ENCODE measurements at places on chromosomes 1 and 21.

GRCh38 chr1:224509907-224510306 lies 75.3 kb upstream of the WDR26 start:
- DNase-seq: no peak

DNA sequence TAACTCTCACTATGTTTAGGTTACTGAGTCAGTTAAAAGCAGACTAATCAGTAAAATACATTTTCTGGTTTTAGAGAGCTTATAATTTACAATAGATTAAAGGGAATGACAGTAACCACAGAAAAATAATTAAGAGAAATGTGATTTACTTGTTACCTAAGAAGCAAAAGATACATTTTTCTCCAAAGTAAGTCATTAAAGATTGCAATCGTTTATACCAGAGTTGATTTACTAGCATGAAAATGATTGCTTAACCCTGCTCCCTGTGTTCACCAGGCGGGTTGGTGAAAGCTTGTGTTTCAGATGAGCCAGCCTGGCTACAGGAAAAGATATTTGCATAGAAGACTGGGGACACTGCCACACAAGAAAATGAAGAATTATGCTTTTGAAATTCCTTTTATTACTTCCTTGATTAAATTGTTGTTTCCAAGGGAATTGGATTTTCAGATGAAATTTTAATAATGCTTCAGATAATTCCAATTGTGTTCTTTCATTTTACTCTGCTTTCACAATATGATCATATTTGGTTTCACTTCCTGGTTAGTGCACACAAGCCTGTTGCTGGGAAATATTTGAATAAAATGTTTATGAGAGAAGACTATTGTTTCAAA lies 27.9 kb downstream of the LRRC8B start:
- DNase-seq: no peak

- no peak for DNase-seq
Measured at GRCh38 chr1:21622466-21623315, 46.5 kb downstream of the RAP1GAP start.

DNA sequence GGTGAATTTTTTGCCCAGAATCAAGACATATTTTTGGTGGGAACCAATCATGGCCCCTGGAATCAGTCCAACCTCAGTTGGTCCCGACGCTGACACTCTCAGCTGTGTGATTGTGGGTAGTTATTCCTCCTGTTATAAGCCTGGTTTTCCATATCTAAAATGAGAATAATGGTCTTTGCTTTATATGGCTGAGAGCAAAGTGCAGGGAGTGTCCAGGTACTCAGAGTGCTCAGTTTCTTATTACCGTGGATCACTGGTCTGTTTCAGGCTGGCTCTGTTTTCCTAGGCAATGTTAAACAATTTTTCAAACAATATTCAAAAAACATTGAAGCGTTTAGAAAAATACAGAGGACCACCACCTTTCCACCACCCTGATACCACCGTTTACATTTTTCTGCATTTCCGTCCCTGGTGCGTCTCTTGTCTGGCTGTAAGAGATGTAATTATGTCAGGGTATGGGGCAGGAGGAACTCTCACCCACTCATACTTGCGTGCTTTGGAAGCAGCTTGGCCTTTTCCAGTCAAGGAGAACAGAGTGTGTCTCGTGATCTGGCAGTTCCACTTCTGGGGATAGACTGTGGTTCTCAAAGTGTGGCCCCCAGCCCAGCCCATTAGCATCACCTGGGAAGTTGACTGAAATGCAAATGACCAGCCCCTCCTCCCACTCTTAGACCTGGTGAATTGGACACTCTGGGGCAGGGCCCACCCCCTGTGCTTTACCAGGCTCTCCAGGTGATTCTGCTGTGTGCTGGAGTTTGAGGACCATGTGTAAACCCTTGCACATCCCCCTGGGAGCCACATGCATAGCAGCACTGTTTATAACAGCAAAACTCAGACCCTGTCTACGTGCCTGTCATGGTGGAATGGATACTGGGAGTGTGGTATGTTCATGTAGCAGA lies 6.8 kb downstream of the MX1 start:
- DNase-seq: no peak

- DNase-seq: no peak
Measured at GRCh38 chr1:202018468-202019234, 8.3 kb downstream of the ELF3 start.

DNA sequence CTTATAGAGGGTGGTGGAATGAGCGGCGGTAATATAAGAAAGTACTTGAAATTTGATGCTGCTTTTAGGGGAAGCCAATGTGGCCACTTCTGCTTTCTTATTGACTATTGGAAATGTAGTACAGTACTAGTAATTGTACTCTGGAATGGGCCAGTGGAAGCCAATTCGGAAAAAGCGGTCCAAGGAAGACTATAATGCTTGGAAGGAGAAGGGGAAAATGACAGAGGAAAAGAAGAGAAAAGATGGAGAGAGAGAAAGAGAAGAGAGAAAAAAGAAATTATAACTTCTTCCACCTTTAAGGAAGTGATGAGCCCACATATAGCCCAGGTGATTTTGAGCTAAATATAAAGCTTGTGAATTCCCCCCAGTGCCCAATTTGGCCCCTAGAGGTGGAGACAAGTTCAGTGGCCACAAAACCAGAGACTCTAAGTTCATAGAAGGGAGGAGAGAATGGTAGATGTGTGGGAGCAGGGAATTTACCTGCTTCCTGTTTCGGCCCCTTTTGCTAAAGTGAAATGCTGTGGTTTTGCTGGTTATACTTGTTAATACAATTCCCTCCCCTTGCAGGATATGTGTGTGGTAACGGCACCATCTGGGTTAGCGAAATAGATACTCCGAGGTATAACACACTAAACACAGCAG lies 35.7 kb upstream of the DUSP10 start:
- peak; percentile 35 for DNase-seq

- DNase-seq: no peak
Measured at GRCh38 chr1:231563247-231563646, 34.8 kb downstream of the TSNAX start.

GRCh38 chr1:104387716-104388508 lies 638.2 kb downstream of the AMY1C start:
- no peak for DNase-seq

GRCh38 chr1:51953079-51953478 lies 37.4 kb downstream of the RAB3B start:
- DNase-seq: no peak

GRCh38 chr1:17914987-17915386 lies 159.9 kb downstream of the ACTL8 start:
- DNase-seq: no peak

- DNase-seq: no peak
Measured at GRCh38 chr21:34679051-34679450, 10.3 kb downstream of the CLIC6 start.

GRCh38 chr1:228407106-228408040 lies 738 bp upstream of the TRIM11 start:
- DNase-seq: no peak

DNA sequence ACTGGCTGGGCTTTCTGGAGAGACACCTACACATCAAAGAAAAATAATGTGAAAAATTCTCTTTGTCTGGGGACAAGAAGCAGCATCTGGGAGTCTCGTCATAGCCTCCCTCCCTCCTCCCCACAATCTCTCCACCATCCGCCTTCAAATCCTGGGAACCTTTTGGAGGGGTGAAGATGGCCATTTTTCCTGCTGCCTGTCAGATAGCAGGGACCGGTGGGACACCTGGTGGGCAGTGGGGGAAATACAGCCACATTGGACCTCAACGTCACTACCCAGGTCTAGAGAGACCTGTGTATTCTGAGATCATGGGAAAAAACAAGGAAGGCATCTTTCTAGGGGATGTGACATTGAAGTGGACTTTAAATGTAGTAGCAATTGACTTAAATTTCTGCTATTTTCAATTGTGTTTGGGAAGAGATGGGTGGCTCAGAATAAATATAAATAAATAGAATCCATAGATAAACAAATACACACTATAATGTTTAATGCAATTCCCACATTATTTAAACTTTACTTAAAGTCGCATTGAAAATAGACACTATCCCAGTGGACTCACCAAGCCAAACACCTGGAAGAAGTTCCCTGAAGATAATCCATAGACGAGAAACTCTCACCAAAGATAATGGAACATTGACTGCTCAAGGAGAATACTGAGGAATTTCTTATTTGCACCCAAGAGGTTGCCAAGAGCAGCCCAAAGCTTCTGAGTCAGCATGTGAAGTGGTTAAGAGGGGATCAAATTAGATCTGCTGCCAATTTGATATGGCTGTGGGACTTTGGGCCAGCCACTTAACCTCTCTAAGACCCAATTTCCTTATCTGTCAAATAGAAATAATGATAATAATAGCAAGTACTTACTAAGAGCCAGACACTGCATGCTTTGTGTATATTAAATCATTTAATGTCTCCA lies 147.6 kb upstream of the CAMK1G start:
- DNase-seq: no peak

DNA sequence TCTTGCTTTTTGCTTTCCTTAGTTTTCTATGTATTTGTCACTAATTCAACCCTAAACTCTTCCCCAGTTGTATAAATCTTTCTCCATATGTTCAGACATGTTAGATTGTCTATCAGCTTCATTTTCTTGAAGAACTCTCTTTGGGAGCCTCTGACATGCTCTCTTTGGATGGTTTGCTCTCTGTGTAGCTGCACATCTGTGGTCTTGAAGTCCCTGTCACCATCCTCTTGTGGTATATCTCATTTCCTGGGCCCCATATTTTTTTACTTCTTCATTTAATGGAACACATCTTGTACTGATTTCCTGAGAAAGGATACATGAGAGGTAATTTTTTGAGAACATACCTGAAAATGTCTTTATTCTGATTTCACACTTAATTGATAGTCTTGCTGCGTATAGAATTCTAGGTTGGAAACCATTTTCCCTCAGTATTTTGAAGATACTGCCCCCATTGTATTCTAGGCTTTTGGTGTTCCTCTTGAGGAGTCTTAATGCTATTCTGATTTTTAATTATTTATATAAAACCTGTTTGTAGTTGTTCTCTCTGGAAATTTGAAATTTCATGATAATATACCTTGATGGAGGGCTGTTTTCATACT lies 72.6 kb downstream of the ST3GAL3 start:
- DNase-seq: no peak

DNA sequence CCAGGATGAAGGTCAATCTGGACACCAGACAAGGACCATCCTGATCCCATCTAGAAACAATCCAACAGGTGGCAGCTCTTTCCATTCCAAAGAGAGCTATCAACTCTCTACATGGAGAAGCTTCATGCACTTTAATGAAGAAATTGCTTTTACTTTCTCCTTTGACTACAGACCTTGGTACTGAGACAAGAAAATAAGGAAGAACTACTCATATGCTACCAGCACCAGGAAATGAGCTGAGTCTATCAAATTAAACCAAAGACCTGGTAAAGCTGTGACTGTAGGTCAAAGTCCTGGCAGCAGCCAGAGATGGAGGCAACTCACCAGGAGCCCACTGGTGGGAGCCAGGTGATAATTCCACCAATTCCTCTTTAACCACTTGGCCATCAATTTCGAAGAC lies 64.3 kb upstream of the LRRC8B start:
- DNase-seq: no peak

Measured in stimulated activated CD8-positive, alpha-beta memory T cell treated with anti-CD3 and anti-CD28 coated beads, Interleukin-15, amount 100 ng/mL, for 4 hours (primary cell).